RCC 7860 (cell line): ENCODE measurements at places on chromosomes 2 and 18.
A peak's percentile ranks its signal among the peaks of the same experiment; 100 is the strongest.

DNA sequence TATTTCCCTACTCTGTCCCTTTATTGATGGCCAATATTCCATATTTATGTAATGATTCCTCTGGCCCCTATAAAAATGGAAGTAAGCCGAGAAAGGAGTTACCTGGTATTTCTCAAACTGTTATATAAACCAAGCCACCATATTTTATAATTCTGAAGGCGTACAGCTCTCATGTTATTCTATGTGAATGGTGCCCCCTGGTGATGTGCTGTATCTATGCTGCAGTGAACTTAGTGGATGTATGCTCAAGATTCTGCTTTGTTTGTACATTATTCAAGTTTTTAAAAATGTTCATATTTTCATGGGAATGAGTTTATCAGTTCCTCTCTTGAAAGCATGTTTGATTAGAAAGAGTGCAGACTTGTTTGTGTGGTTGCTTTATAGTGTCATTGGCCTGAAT is 194.5 kb upstream of the LRRTM1 start:
- DNase-seq, result peak; percentile 21

- DNase-seq, result no peak
Measured at GRCh38 chr2:162011706-162012564, 62.1 kb downstream of the DPP4 start.

DNA sequence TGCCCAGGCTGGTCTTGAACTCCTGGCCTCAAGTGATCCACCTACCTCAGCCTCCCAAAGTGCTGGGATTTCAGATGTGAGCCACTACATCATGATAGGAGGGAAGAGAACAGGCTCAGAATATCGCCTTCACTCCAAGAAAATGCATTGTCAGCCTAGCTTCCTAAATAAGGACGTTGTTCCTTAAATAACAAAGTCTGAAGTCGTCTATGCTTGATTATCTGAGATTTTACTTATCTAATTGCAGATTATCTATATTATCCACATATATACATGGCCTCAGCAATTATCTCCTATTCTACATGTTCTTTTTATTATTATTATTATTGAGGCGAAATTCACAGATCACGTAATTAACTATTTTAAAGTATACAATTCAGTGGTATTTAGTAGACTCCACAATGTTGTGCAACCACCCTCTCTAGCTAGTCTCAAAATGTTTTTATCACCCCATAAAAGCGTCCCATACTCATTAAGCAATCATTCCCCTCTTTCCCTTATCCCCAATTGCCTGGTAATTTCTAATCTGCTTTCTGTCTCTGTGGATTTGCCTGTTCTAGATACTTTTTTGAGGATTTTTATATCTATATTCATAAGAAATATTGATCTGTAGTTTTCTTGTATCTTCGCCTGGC is 95.1 kb upstream of the RFX8 start:
- no peak for DNase-seq

- no peak for DNase-seq
Measured at GRCh38 chr2:9753665-9754531, 89.4 kb upstream of the TAF1B start.

- no peak for DNase-seq
Measured at GRCh38 chr2:112757265-112757664, 7.1 kb downstream of the CKAP2L start.

DNA sequence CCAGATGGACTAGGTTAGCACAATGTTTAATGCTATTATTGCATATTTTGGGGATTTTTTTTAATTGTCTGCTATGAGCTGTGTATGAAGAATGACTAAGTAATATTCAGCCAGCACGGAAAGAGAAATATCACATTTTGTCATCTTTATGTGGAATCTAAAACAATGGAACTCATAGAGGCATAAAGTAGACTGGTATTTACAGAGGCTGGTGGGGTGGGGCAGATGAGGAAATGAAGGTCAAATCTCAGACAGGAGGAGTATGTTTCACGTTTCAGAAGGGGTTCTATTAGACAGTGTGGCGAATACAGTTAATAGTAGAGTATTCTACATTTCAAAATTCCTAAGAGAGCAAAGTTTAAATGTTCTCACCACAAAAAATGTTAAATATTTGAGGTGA is 4.7 kb downstream of the CDH19 start:
- no peak for DNase-seq

DNA sequence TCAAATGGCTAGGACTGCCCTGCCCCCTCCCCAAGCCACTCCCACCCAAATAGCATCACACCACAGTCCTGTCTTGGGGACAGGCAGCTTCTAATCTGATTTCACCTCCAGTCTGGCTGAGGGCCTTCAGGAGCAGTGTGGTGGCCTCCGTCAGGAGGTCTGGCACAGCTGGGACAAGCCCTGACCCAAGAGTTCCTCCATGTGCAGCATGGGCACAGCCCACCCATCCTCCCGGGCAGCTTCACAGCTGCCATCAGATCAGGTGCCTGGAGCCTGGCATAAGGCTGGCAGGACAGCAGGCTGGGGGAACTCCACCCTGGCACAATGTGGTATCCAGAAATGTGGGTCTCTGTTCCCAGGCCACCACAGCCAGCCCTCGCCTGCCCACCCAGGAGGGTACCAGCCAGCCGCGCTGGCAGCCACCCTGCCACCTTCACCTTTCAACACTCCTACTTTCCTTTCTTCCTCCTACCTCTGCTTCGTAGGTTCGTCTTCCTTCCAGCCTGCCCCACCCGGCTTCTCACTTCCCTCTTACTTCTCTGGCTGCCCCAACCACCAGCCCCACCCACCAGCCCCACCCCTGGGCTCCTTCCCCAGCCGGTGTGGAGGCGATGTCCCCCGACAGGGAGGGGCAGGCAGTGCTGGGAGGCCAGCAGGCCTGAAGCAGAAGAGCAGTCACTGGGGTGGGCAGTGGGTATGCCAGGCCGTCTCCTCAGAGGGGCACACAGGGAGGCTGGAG is at the start of gene CAPG:
CAPG (minus strand) TSS at position 522 of the 739 bp plus-strand sequence. CDS start 8,221 bp downstream, outside the sequence.
- DNase-seq, result peak; percentile 55

DNA sequence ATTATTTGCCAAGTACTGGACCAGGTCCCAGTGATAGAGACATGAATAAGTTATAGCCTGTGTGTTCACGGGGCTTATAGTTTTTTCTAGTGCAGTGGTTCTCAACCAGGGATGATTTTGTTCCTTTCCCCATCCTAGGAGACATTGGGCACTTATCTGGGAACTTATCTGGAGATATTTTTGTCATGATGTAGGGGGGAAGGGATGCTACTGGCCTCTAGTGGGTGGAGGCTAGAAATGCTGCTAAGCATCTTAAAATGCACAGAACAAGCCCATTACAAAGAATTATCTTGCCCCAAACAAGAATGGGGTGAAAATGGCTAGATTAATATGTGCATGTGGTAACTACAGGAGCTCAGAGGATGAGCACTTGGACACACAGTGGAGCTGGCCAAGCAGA is 75.2 kb downstream of the KLHL29 start:
- DNase-seq, result no peak
